ENCODE measurements at places on chromosomes 4 and X.
A peak's percentile ranks its signal among the peaks of the same experiment; 100 is the strongest.

DNA sequence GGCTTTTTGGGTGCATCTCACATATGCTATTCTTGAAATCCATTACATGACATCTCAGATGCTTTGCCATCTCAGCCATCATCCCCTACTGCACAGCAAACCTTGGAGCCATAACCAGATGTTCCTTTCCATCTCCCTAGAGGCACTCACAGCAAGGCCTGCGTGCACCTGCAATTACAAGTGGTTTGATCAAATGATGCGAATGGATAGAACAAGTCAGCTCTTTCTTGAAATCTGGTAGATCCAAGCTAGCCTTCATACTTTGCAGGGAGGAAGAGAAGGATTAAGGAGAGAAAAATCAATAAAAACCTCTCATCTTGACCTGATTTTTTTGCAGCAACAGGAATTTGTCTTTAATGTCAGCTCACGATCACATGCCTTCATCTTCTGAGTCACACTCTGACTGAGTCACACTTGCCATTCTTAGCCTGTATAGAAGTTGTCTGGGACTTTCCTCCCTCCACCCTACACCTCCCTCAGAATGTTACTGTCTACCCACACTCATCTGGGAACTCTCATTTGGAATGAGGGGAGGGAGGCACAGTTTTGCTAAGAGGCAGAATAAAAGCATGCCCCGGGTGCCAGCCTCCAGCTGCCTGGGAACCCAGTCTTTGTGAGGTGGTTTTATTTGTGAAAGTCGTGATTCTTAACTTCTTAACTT is 11.9 kb upstream of the TRIML1 start:
- peak; percentile 91 for DNase-seq

DNA sequence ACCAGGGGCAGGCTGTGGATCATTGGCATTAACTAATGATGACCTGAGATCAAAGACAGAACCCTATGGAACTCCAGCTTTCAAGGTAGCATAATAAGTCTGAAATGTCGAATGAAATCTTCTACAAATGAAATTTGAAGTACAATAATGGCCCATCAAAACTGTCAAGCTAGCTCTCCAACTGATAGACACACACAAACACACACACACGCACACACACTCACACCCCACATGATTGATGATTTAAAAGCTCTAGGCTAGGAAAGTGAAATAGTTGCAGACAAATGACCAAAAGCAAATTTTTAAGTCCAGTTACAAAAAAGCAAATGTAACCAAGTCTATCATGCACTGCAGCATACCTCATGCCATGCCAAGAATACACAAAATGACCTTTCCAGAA is 655.7 kb downstream of the C4orf33 start:
- DNase-seq: no peak

DNA sequence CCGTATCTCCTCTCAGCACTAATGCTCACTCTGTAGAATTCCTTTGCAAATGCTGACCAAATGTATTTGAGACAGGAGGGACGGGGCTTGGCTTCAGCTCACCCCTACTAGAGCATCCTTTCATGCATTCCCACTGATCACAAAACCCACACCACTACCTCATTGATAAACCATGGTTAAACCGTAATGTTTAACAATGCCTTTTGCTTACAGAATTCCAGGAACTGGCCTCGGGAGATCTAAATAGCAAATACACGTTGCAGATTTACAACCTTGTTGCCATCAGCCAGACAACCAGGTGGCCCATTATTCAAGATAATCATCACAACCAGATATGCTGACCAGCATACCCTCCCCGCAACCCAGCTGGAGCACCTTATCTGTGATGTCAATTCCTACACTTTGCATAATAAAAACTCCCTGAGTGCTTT is 391.9 kb downstream of the KCTD8 start:
- DNase-seq: no peak

- peak; percentile 12 for DNase-seq
Observed at GRCh38 chr4:118284169-118284568, 68.6 kb downstream of the PRSS12 start.

DNA sequence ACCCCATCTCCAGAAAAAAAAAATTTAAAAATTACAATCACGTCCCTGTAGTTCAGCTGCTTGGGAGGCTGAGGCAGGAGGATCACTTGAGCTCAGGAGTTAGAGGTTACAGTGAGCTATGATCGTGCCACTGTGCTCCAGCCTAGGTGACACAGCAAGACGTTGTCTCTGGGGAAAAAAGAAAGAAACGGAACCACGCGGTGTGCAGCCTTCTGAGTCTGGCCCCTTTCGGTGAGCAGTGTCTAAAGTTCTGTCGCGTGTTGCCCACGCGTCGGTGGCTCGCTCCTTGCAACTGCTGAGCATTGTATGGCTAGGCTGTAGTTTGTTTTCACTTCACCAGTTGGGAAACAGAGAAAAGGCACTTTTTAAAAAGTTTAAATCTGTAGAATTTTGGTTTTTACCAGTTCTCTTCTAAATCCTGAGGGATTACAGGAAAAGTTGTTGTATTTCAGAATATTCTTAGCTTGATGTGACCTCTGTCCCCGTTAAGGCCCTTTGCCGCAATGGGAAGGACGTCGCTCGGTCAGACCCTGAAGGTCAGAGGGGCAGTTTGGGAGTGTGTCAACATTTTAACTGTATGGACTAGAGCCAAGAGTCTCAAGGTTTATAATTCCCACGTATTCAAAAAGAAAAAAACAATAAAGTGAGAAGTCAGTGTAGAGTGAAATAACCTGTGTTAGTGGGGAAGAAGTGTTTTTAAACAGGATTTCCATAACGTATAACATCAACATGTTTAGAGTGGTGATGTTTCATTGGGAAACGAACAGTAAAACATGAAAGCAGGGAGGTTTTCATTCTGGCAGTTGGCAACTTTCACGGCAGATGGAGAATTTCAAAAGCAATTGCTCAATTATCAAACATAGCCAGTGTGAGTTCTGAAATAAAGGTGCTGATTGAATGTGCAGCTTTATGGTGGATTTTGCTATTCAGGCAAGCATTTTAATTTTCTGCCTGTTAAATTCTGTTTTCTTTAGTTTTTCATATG is 45.8 kb upstream of the MSANTD1 start:
- no peak for DNase-seq

- no peak for DNase-seq
Observed at GRCh38 chrX:16678689-16679088, 28.7 kb downstream of the S100G start.

GRCh38 chr4:140252141-140252741 is 98.3 kb upstream of the MAML3 start:
- DNase-seq: peak; percentile 46

DNA sequence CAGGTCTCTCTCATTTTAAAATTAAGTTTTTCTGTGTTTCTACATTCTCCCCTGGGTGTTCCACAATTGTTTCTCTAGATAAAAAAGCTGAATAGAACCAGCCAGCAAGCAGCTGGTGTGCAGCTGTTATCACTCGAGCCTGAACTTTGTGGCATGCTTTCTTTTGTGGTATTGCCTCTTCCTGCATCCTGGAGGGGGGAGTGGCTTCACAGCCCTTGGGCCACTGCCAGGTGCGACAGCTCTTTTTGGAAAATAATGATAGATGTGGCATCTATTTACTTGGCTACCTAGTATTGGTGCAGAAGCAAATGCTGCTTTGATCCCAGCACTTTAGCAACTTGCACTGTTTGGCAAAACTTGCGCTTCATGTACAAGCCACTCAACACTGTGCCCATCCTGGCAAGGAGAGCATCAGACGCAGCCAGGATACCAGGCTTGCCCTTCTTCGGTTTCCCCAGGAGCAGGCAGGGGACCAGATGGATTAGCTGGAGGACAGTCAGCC is 69.4 kb downstream of the HMGB2 start:
- peak; percentile 55 for DNase-seq

GRCh38 chr4:96406742-96407141 is 566.8 kb downstream of the PDHA2 start:
- DNase-seq: no peak

DNA sequence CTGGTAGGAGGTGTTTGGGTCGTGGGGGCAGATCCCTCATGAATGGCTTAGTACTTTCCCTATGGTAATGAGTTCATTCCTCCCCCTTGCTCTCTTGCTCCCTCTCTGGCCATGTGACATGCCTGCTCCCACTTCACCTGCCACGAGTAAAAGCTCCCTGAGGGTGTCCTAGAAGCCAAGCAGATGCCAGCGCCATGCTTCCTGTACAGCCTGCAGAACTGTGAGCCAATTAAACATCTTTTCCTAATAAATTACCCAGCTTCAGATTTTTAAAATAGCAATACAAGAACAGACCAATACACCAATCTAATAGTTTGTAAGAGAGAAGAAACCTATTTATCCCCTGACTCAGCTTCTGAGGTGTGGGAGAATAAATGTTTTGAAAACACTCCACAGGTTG is 60.5 kb downstream of the FGFBP1 start:
- DNase-seq: no peak

- peak; percentile 61 for DNase-seq
Observed at GRCh38 chr4:137819964-137820383, 287.7 kb upstream of the PCDH18 start.

- no peak for DNase-seq
Observed at GRCh38 chr4:98508829-98509598, 149.4 kb downstream of the TSPAN5 start.

- DNase-seq: no peak
Observed at GRCh38 chr4:15130441-15130840, 128.2 kb downstream of the CPEB2 start.

- no peak for DNase-seq
Observed at GRCh38 chr4:16006771-16007446, 43.9 kb upstream of the FGFBP2 start.

- no peak for DNase-seq
Observed at GRCh38 chrX:20399728-20400414, 133.2 kb upstream of the RPS6KA3 start.

DNA sequence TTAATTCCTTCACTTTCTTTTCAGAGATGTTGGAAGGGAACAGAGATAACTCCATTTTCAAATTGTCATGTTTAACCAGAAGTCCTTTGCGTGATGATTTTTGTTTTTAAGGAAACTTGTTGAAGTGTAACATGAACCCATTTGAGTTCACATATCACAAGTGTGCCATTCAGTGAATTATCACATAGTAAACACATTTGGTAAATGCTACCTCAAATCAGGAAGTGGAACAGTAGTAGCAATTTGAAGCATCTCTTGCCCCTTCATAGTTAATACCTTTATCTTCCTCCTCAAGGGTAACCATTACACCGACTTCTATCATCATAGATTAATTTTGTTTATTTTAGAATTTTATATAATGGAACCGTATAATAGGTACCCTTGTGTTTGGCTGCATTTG is 35.8 kb downstream of the KDM6A start:
- DNase-seq: no peak

GRCh38 chr4:86977621-86978184 is 42.9 kb downstream of the AFF1 start:
- DNase-seq: peak; percentile 68

- no peak for DNase-seq
Observed at GRCh38 chr4:86439293-86439692, 79.4 kb upstream of the MAPK10 start.

- DNase-seq: peak; percentile 45
Observed at GRCh38 chr4:175246941-175247340, 328.8 kb downstream of the ADAM29 start.

- no peak for DNase-seq
Observed at GRCh38 chrX:130176354-130176776, 4.6 kb downstream of the RAB33A start.

- no peak for DNase-seq
Observed at GRCh38 chr4:104795264-104795939, 300.7 kb upstream of the CXXC4 start.

GRCh38 chr4:38671592-38671940 is 7.6 kb downstream of the KLF3 start:
- DNase-seq: no peak

DNA sequence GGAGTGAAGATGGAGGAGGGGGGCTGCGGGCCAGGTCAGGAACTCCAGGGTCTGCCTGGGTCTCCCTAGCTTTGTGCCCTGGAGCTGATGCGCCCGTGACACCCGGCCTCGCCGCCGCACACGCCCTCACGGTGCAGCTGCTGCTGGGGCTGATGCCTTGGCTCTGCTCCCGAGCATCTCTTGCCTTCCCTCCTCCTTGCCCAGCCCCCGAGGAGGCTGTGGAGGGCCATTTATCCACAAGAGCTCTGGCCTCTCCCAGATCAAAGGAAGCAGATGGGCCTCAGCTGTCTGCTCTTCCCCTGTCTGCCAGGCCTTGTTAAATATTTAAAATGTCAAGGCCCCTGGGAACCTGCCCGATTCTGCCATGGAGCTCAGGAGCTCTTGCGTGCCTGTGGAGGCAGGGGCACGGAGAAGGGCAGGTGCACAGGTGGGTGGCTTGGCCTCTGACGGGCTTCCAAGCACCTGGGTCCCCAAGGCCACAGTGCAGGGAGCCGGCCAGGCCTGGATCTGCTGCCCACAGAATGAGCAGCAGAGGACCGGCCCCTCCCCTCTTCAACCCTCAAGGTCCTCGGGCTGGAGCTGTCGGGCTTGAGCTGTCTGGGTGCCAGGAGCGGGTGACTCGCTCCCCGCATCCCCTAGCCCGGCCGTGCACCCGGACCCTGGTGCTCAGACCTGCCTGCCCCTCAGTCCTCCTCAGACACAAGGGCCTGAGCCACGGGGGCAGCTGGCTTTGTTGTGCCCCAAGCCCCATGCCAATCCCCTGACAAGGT is 20.3 kb downstream of the ATP2B3 start:
- DNase-seq: no peak

GRCh38 chr4:109735566-109736365 is 5.9 kb upstream of the PLA2G12A start:
- DNase-seq: peak; percentile 14

GRCh38 chr4:156503119-156503518 is 468.5 kb downstream of the PDGFC start:
- DNase-seq: no peak
